Gastroesophageal sphincter (tissue), 4 donors: ENCODE measurements at places on chromosomes 7 and 10.
A peak's percentile ranks its signal among the peaks of the same experiment; 100 is the strongest.

DNA sequence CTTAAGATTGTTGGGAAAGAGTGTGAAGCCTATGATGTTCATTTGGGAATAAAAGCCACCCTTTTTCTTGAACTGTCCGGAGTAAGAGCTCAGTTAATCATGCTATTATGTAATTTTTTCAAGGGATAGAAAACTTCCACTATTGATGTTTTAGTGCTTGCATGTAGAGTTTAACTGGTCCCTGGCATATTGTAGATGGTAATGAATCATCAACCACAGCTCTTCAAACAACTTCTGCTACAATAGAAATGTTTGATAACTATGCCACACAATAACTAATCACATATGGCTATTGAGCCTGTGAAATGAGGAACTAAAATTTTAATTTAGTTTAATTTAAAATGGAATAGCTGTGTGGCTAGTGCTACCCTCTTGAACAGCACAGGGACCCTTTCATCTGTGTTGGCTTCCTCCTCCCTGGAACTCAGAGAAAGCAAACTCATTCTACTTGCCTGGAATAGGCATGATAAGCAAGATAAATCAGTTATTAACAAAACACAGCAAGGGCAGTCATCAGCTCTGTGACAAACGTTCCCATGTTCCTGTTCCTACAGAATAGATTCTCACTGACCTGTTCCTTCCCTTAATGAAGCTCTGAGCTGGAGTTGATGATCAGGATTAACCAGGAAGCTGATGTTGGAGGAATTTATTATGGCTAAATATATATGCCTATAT lies 4.9 kb upstream of the SRI start:
- ATAC-seq = no peak

DNA sequence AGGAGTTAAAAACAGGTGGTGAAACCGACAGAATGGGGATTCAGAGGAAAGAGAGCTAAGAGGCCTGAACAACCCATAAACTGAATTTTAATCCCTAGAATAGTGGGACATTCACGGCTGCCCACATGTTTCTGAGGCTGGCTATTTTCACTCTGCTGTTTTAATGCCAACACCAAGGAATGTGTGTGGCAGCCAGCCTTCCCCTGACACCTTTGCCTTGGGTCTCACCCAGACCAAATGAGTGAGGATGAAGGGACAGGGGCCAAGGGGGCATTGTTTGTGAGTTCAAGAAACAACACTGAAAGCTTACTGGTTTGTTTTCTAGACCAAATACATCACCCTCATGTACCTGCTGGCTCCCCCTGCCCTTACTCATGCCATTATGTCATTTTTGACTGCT lies 164.3 kb downstream of the JAZF1 start:
- no peak for ATAC-seq

- ATAC-seq = no peak
Measured at GRCh38 chr7:128807191-128807590, 15.4 kb downstream of the CCDC136 start.

- ATAC-seq = peak; percentile 60
Measured at GRCh38 chr7:801940-802381, 30.3 kb upstream of the SUN1 start.

DNA sequence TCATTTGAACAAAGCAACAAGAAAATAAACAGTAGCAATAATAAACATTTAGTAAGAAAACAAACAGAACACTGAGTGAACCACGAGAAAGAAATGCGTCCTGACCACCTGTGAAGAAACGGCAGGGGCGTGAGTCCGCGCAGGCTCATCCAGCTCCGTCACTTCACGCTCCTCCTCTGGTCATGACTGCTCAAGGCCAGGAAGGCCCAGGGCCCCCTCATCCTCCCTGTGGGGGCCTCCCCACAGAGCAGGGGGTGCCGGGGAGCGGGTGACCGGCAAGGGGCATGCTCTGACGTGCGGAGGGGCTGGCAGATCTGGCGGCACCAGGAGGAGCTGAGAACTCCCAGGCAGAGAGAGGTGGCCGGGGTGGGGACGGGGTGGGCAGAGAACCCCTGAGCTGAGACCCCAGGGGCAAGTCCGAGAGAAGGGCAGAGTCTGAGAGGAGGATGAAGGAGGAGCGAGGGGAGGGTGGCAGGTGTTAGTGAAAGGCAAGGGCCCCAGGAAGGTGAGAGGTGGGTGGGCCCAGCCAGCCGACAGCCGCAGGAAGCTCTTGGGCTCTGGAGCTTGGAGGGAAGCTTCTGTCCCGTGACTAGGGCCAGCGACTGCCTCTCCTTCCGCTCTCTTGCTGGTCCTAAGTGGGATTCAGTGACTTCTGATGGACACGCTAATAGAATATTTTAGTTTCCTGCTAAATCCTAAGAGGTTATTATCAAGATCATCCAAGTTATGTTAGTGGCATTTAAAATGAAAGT lies 223.9 kb downstream of the TCERG1L start:
- ATAC-seq = no peak
